ENCODE measurements at places on chromosomes 5 and 9.

DNA sequence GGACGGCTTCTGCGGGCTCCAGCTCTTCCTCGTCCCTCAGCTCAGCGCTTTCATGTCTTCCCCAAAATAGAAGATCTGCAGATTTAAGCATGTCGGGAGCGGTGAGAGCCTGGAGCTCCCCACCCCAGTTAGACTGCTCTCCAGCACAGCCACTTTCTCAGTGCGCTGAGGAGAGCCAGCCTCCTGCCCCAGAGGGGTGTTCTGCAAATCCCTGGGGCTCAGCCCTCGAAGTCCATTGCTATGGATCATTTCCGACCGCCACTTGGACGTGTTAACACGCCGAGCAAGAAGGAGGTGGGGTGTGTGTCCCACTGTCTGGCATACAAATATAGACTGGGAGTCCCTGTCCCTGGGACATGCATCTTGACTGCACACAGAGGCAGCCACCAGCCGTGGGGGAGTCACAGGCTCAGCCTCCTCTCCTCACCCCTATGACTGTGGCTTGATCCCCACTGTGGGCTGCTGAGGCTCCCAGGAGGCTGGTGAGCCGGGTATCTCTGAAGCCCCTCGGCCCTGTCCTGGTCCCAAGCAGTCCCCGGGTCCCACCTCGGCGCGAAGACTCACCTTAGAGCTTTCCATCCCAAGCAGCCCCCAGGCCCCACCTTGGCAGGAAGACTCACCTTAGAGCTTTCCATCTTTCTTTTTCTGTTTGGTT lies 30.0 kb upstream of the RNF130 start:
- no peak for DNase-seq

DNA sequence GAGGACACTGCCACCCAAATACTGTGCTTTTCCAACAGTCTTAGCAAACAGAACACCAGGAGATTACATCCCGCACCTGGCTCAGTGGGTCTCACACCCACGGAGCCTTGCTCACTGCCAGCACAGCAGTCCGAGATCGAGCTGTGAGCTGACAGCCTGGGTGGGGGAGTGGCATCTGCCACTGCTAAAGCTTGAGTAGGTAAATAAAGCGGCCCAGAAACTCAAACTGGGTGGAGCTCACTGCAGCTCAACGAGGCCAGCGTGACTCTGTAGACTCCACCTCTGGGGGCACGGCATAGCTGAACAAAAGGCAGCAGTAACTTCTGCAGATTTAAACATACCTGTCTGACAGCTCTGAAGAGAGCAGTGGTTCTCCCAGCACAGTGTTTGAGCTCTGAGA lies 28.8 kb downstream of the EPB41L4A start:
- DNase-seq = no peak

- no peak for DNase-seq
Measured at GRCh38 chr5:85671223-85671970, 946.3 kb upstream of the COX7C start.

DNA sequence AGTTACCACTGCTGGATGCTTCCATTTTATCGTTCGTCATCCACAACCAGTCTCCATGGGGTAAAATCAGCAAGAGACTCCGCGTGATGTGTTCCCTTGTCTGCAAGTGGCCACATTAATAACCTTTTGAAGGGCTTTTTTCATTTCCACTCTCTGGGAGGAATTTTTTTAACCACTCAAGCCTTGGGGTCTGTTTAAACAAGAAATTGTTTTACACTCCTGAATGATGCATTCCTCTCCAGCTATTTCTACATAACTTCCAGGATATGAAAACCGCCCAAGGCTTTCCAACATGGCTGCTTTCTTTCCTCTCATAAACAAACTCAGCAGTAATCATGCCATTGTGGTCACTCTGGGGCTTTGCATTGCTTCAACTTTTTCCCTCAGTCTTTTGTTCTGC lies 217.2 kb upstream of the DAPK1 start:
- peak; percentile 98 for DNase-seq

- DNase-seq = peak; percentile 48
Measured at GRCh38 chr9:79477241-79477840, 94.4 kb upstream of the TLE4 start.

Measured in choroid plexus epithelial cell (primary cell).